ENCODE measurements at places on chromosomes 3 and 15. TPM values are rescaled to one million over a fixed set of nuclear protein-coding genes. Genes with fewer than 3 reads are reported as not detected.

The ATP10A gene
- total RNA-seq: 2.4 TPM

DNA sequence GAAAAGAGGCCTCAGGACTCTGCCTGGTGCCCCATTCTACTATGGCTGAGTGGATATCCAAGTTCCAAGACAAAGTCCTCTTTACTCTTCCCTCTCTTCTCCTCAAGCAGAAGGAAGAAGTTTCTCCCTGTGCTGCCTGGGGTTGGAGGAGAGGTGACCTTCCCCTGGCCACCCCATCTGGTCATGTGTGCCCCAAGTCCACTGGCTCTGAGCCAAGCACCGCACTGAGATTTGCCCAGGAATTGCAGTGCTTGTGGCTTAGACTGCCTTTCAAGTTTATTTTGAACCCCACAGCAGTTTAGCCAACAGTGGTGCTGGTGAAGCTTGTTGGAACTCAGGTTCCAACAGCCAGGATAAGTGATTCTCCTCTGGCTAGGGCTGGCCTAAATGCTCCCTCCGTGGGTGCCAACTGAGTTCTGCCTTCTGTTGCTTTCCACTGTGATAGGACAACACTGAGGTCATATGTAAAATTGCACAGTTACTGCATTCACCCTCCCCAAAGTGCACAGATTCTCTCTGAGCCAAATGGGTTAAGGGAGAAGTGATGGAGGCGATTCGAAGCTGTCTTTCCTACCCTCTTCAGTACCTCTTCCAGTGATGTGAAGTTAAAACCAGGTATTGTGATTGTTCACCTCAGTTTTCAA lies 69.9 kb downstream of the TMCO5A start:
- no peak overlapping the region for H3K4me3 ChIP-seq
- H3K27ac ChIP-seq: no peak overlapping the region
- H3K4me1 ChIP-seq: no peaks in the 10 kb centered on the region

DNA sequence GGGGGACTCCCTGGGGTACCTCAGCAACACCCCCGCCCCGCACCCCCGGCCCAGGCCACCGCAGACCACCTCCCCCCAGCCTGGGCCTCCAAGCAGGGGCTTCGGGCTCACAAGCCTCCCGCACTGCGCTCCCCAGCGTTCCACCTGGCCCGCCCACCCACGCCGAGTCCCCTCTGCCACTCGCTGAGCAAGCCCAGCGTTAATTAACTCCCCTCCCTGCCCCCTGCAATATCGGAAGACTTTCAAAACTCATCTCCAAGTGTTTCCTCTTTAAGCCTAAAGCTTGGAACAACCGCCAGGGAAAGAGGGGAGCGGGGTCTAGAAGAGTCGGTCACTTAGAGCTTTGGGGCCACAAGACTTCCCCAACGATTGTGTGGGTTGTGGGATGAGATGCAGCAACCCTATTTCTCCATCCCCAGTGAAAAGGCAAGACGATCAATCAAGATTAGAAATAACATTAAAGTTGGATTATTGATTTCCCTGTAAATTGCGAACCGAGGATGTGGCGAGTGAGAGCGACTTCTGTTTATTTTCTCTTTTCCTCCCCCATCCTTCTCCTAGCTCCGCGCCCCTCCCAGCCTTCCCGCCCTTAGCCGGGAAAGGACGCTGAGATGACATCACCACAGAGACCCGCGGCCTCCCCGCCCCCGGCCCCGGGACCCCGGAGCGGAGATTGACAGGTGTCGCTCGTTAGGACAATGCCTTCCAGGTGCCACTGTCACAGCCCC lies 30.2 kb downstream of the NR2F2 start:
- peaks cover 99% of the 10 kb centered on the region for H3K27me3 ChIP-seq
- no peaks in the 10 kb centered on the region for H3K4me1 ChIP-seq
- H3K4me3 ChIP-seq: no peak overlapping the region
- no peaks in the 10 kb centered on the region for H3K36me3 ChIP-seq
- no peak overlapping the region for H3K27ac ChIP-seq
- no peak for DNase-seq

DNA sequence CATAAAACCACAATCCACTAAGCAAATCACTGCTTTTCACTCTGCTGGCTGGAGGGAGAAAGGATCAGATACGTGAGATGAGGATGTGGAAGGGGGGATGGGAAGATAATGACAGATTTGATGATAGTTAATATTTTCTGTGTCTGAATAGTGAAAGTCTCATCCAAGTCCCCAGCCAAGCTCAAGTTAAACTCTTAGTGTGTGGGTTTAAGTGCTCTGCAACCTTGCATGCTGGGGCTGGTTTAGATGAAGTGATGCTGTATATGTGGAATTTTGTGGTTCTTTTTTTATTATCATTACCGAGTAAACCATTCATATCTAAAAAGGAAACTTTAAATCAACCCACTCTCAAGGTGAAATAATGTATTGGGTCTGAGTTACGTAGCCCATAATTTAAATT lies 111.0 kb downstream of the TPRG1 start:
- H3K27me3 ChIP-seq: no peaks in the 10 kb centered on the region
- no peak for DNase-seq
- H3K27ac ChIP-seq: no peak overlapping the region
- no peak overlapping the region for H3K4me3 ChIP-seq

GRCh38 chr15:77852241-77853007 lies 219.7 kb upstream of the LINGO1 start:
- H3K27ac ChIP-seq: no peak overlapping the region
- H3K4me3 ChIP-seq: no peak overlapping the region
- no peaks in the 10 kb centered on the region for H3K36me3 ChIP-seq
- no peaks in the 10 kb centered on the region for H3K27me3 ChIP-seq
- DNase-seq: no peak
- H3K4me1 ChIP-seq: no peaks in the 10 kb centered on the region

GRCh38 chr3:14623569-14624051 lies 28.0 kb upstream of the CCDC174 start:
- H3K36me3 ChIP-seq: no peaks in the 10 kb centered on the region
- H3K4me1 ChIP-seq: no peaks in the 10 kb centered on the region
- no peak overlapping the region for H3K4me3 ChIP-seq

All from thymus (tissue), 14 donors.